Fibroblast of upper back skin (primary cell): ENCODE measurements at places on chromosomes 4 and X.

GRCh38 chrX:926991-927390 is 285.5 kb downstream of the CRLF2 start:
- no peak for DNase-seq

DNA sequence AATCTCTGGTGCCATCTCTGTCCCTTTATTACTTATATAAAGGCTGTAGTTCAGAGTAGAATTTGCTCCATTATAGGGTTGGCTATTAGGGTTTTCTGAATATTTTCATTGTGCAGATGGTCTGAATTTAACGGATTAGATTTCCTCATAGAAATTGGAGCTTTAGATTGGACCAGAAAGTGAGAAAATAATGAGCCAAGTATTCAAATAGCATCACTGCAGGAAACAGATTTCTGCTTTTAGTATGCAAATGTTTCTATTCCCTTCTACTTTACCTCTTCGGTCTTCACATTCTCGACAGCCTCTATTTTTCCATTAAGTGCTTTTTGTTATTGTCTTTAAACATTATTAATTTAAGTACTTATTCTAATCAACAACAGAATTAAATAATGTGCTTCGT is 55.4 kb downstream of the TRIM2 start:
- DNase-seq, result no peak

DNA sequence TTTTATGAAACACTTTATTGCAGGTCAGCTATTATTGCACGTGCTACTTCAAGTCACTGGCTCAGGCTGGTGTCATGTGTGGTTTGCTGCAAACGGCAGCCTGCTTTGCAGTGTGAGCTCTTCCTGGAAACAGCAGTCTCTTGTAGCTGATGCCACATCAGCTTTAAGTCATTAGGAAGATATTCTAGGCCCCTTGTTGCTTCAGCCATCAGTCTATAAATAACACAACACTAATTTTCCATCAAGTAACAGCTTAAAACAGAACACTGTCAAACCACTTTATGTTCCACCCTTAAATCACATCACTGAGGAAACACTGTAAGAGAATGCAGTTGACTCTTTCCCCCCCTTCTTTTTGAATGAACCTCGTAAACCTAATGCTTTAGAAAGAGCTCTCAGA is 93.8 kb downstream of the GATB start:
- DNase-seq, result peak; percentile 35

- no peak for DNase-seq
Measured at GRCh38 chr4:70994069-70994366, 569 bp downstream of the DCK start.

DNA sequence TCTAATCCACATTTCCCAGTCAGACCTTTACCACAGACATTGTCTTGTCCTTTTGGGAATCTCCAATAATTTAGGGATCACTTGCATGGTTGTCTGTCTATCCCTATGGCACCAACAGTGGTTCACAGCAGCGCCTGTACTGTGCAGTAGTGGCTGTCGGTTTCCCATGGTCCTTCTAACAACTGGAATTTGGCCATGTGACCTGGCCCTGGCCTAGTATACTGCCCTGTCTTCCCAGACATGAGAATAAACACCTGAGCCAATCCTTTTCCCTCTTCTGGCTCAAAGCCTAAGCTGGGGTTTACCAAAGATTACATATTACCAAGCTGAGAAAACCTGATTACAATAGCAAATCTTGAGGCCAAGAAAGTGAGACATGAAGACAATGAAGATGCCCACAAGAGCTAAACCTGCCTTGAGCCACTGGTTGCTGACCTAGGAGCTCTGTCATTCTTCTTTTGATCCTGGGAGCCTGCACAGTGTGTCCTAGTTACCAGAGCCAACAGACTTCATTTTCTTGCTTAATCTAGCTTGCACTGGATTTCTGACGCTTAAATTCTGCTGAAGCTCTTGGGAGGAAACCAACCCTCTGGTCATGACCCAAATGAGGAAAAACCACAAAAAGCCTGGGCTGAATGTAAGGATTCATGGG is 92.1 kb downstream of the SCD5 start:
- DNase-seq, result peak; percentile 10
